Hypothalamus (tissue), 51 donors: ENCODE measurements at places on chromosomes 2 and 18.

DNA sequence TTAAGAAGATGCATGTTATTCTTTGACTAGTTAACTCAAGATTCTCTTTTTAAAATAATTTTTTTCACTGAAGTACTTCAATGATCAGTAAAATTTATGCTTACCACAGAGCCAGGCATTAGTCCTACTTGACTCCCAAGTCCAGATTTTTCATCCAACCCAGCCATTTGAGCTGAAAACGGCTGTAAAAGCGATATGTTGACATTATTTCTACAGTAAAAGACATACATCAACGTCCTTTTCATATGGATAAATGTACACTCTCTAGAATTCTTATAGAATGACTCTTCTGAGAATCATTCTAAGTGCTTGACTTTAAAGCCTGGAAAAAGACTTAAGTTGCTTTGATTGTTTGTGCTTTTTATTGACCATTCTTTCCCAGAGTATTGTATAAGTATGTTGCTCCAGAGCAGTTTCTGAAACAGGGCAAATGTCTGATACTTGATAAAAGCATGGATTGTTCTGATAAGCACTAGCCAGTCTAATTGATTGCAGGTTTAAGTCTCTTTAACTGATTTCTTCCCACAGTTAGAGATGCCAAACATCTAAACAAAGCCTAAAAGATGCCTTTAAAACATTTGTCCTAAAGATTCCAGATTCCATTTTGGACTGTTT is 90.9 kb downstream of the COL5A2 start:
- DNase-seq = no peak

GRCh38 chr2:42298132-42298531 is 62.9 kb downstream of the COX7A2L start:
- no peak for DNase-seq

- DNase-seq = no peak
These were observed 5.5 kb downstream of the NPC1 start for GRCh38 chr18:23580677-23581367.

GRCh38 chr2:55062754-55063153 is 12.5 kb upstream of the RTN4 start:
- DNase-seq = no peak

GRCh38 chr2:9770308-9771100 is 72.8 kb upstream of the TAF1B start:
- DNase-seq = no peak

- DNase-seq = no peak
These were observed 84.6 kb downstream of the RAB31 start for GRCh38 chr18:9792565-9793245.

GRCh38 chr18:52624702-52625101 is 284.7 kb downstream of the DCC start:
- no peak for DNase-seq

GRCh38 chr18:79400091-79400590 is 4.4 kb downstream of the NFATC1 start:
- DNase-seq = no peak

- no peak for DNase-seq
These were observed 68.1 kb upstream of the RBMS1 start for GRCh38 chr2:160561551-160562295.

GRCh38 chr2:160564591-160564990 is 71.0 kb upstream of the RBMS1 start:
- no peak for DNase-seq

DNA sequence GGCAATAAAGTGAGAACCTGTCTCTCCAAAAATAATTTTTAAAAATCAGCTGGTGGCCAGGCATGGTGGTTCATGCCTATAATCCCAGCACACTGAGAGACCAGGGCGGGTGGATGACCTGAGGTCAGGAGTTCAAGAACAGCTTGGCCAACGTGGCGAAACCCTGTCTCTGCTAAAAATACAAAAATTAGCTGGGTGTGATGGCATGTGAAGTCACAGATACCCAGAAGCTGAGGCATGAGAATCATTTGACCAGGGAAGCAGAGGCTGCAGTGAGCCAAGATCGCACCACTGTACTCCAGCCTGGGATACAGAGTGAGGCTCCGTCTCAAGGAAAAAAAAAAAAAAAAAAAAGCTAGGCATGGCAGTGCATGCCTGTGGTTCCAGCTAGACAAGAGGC is 7.4 kb upstream of the GPR75 start:
- no peak for DNase-seq

DNA sequence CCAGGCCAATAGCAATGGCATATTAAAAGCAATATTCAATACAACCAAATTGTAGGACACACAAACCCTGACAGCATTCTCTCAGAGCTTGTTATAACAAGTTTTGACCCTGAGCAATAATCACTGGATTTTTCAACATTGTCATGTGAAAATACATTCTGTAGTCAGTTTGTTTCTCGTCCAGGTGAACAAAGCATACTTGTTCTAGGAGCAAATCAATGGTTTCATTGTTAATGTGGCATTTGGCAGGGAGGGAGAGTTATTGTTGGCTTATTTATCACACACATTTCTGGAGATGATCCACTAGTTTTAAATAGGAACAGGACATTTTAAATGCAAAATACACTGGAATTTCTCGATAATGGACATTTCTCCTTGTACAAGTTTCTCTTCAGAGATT is 69.9 kb upstream of the L3MBTL4 start:
- DNase-seq = no peak

DNA sequence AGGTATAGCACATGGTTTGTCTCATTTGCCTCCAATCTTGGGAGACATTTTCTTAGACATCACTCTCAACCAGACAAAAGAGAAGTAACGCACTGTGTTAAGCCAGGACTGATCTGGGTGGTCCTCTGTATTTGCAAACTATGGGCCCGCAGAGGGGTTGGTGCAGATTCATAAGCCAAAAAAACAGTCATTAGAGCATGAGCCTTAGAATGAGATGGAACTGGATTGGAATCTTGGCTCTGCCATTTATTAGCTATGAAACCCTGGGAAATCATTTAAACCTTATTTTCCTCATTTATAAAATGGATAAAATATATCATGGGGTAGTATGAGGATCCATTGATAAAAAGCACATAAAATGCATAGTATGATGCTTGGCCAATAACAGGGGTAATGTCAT is 213.5 kb upstream of the APCDD1 start:
- no peak for DNase-seq

DNA sequence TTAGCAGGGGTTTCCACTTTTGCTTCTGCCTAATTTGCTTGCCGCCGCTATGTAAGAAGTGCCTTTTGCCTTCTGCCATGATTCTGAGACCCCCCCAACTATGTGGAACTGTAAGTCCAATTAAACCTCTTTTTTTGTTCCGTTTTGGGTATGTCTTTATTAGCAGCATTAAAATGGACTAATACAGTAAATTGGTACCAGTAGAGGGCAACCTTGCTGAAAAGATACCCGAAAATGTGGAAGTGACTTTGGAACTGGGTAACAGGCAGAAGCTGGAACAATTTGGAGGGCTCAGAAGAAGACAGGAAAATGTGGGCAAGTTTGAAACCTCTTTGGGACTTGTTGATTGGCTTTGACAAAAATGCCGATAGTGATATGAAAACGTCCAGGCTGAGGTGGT is 216.1 kb upstream of the FSIP2 start:
- DNase-seq = no peak

- DNase-seq = no peak
These were observed 58.4 kb downstream of the TPGS2 start for GRCh38 chr18:36770315-36770946.

GRCh38 chr2:79792090-79792489 is 279.2 kb downstream of the CTNNA2 start:
- DNase-seq = no peak

- no peak for DNase-seq
These were observed 371.8 kb upstream of the GCFC2 start for GRCh38 chr2:76082509-76082908.

DNA sequence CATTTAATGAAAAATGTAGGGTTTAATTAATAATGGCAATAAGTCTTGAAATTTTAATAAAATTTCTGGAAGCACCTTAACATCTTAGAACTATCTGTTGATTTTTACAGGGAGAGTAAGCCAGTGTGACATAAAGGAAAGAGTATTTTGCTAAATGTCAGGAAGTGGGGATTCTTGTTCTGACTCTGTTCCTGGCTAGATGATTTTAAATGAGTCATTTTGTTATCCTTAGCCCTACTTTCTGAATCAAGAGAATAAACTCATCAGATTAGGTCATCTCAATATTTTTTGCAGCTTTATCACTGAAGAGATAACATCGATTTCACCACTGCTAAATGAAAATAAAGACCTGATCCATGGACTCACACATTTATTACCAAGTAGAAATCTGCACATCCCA is 377.5 kb upstream of the CYRIA start:
- DNase-seq = no peak

- no peak for DNase-seq
These were observed 9.0 kb downstream of the ENOSF1 start for GRCh38 chr18:703213-703967.

- no peak for DNase-seq
These were observed 3.8 kb upstream of the SLC1A4 start for GRCh38 chr2:64985447-64985846.

DNA sequence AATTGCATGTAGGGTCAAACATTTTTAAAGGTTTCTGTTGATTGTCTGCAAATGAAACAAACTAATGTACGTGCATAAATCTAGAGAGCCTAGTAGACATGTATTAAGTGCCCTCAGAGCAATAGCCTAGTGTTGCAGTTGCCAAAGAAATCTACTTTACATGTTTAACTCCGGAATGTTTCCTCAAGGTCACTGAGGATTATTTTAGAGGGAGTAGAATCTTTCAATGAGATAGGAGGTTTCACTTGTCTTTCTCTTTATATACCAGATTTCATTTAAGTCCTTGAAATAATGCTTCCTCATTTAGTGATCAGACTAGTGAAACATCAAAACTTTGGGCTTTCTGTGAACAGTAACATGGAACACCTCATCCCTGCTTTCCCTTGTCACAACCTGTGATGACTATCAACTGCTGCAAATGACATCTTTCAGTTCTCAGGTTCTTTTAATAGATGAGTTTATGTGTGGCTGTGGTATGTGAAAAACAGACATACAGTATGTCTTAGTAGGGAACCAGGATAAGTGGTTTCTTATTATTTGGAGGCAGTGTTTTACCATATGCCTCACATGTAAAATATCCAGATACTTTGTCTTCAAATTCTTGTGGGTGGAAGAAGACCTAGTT is 5.5 kb downstream of the UBE2E3 start:
- DNase-seq = no peak

DNA sequence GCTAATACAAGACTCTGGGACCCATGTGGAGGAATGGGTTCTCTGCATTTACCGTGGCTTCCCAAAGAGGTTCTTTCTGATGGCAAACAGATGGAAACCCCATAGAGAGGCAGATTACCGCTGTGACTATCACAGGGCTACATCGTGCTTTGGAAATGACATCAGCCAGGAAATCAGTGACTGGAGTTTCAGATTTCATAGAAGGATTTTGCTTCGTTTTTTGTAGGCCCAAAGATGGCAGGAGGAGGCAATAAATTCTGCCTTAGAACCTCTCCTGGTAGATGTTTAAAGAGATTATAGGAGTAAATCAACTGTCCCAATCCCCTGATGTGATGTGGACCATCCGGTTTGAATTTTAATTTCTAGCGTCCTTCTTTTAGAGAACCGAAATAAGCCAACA is 214.1 kb downstream of the AGPS start:
- DNase-seq = no peak

GRCh38 chr2:82538590-82539279 is 1920.3 kb downstream of the SUCLG1 start:
- DNase-seq = no peak

DNA sequence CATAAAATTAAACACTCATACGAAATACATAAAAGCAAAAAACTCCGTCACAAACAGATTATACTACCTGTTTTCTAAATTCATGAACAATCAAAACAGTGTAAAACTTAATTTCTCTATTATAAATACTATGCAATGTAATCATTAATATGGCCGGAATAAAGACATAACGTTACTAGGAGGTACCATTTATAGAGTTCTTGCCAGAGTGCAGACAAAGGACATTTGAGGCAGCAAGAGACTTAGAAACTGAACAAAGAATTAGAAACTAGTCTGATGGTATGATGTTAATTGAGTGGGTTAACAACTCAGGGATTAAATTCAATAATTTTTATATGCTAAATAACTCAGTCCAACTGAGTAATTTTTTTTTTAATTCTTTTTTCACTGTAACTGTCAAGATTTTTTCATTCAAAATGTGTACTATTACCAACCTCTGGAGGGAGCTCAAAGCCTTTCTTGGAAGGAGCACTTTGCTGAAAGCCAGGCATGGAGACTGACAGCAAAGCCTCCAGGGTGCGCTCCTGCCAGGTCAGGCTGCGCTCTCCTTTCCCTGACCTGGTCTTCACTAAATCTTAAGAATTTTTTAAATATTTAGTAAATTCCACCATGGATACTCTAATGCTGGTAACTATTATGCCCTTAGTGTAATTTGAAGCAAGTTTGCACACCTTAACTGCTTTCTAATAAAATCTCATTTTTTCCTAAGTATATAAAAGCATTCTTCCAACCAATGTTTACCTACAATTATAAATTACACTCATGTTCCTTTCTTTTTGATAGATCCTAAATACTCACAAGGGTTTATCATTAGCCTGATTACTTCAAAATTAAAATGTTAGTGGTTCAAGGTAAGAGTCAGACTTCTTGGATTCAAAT is 34.1 kb downstream of the WDR35 start:
- peak; percentile 32 for DNase-seq

DNA sequence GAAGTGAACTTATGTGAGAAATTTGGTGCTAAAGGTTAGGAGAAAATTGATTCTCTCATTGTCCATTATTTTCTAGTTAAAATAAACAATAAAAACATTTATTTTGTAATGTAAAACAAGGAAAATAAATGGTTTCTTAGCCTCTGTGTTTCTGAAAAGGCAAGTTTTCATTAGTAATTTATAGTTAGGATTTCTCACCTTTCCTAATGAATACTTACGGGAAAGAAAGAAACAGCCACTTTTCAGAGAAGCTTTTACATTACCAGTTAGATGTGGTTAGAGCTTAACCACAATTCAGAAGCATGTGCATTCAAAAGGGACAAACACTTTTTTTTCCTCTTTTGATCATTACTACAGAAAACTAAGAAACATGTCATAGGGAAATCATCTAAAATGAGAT is 18.8 kb downstream of the NEMP2 start:
- no peak for DNase-seq

DNA sequence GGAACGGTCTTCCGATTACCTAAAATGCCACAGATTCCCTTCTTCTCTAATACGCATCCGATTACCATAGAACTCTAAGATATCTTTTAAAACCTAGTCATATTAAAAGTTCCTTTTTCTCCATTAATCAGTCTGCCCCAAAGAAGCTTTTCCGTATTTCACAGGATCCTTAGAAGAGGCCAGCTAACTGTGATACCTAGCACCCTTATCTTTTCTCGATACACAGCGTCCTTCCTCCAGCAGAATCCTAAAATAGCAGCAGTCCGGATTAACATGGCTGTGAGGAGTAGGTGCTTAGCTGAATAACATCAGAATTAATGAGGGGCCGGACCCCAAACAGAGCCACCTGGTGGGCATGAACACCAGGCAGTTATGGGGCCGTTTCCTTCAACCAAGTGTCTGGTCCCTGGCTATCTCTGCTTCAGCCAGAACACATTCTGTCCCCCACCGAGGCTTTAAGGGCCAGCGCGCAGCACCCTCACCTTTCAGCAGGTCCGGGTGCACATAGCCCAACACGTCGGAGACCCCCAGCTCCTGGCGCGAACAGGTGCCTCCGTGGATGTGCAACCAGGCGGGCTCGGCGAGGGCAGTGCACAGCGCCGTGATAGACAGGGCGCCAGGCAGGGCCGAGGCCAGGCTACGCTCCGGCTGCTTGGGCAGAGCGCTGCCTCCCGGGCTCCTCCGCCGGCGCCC is 995 bp downstream of the TMEM127 start:
- no peak for DNase-seq

GRCh38 chr2:62196278-62196901 is 475 bp downstream of the B3GNT2 start:
- DNase-seq = no peak
